Activated naive CD8-positive, alpha-beta T cell treated with anti-CD3 and anti-CD28 coated beads, Interleukin-2, amount 50 U/mL, for 24 hours (primary cell): ENCODE measurements at places on chromosomes 4 and X.

DNA sequence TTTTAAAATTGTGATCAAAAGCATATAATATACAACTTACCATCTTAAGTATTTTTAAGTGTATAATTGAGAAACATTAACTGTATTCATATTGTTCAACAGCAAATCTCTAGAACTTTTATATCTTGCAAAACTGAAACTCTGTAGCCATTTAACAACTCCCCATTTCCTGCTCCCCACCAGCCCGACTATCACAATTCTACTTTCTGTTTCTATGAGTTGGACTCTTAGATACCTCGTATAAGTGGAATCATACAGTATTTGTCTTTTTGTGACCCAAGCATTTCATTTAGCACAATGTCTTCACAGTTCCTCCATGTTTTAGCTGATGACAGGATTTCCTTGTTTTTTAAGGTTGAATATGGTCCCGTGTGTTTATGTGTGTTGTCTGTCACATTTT lies 106.0 kb downstream of the LRBA start:
- DNase-seq = no peak

DNA sequence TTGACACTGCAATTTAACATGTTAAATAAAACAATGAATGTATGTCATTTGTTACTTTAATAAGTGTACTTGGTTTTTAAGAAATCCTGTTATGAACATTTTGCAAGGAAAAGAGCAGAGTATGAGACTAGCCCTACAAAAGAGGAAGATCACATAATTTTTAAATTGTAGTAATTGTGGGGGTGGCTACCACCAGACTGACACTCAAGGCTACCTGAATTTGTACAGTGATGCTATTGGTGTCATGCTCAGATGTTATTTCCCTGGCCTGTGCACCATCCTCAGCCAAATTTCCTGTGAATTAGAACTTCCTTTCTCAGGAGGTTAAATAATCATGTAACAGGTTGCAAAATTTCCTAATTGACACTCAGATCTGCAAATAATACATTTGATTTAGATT lies 157.5 kb downstream of the BANK1 start:
- no peak for DNase-seq

- no peak for DNase-seq
Measured at GRCh38 chr4:172997217-172997609, 171.4 kb upstream of the GALNT7 start.

DNA sequence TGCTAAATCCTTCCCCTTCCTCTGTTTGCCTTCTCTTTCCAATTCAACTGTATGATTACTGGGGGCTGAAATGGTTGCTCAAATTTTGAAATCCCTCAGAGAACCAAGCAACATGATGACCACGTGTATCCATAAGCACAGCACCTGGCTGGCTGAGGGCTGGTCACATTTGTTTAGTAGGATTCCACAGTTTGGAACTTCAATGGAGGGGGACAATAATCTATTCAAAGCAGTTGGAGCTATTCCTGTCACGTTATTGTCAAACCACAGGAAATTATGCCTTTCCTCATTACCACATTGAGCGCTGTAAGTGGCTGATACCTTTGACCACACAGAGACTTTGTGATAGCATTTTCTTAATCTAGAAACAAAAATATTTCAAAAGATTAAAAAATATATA lies 7.0 kb downstream of the TMSB4X start:
- DNase-seq = no peak

DNA sequence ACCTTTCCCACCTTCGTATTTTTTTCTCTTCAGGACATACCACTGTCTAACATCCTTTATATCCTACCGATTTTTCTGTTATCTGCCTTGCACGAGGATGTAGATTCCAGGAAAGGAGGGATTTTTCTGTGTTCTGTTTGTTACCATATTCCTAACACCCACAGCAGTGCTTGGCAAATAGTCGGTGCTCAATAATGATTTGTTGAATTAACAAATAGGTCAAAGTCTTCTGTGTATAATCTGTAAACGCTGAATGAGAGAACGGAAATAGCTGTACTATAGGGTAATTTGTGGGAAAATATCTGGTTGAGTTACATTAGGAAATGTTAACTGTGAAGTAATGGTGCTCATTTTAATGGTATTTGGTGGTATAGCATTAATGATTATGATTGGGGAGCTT lies 81.5 kb downstream of the TMEM156 start:
- no peak for DNase-seq
